Fibroblast of skin of right quadriceps (primary cell): ENCODE measurements at places on chromosomes 5 and 9.

- no peak for DNase-seq
Observed at GRCh38 chr5:51488803-51489642, 105.8 kb downstream of the ISL1 start.

GRCh38 chr5:35762368-35762767 lies 94.3 kb upstream of the IL7R start:
- no peak for DNase-seq

DNA sequence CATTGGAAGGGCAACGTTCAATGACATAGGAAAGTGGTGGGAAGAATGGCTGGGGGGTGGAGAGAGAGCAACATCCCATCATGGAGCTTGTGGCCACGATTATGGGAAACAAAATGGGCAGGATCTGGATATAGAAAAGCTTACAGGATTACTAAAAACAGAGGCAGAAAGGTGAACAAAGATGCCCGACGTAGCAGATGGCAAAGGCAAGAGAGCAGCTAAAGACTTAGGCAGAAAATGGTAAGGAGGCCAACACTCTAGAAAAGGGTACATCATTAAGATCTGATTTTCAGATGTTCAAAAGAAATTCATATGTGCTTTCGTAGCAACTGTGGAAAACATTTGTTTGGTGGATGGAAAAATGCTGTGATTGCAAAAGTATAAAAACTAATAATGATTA lies 102.5 kb downstream of the OTULIN start:
- DNase-seq = no peak

GRCh38 chr9:73541923-73542322 lies 390.3 kb downstream of the ANXA1 start:
- no peak for DNase-seq

- peak; percentile 19 for DNase-seq
Observed at GRCh38 chr9:133609311-133610098, at the start of gene FAM163B. Gene FAM163B (minus strand): TSS chr9:133609389. CDS start chr9:133580223, 29,166 bp downstream.

GRCh38 chr9:25677301-25678146 lies 720 bp downstream of the TUSC1 start:
- peak; percentile 75 for DNase-seq

DNA sequence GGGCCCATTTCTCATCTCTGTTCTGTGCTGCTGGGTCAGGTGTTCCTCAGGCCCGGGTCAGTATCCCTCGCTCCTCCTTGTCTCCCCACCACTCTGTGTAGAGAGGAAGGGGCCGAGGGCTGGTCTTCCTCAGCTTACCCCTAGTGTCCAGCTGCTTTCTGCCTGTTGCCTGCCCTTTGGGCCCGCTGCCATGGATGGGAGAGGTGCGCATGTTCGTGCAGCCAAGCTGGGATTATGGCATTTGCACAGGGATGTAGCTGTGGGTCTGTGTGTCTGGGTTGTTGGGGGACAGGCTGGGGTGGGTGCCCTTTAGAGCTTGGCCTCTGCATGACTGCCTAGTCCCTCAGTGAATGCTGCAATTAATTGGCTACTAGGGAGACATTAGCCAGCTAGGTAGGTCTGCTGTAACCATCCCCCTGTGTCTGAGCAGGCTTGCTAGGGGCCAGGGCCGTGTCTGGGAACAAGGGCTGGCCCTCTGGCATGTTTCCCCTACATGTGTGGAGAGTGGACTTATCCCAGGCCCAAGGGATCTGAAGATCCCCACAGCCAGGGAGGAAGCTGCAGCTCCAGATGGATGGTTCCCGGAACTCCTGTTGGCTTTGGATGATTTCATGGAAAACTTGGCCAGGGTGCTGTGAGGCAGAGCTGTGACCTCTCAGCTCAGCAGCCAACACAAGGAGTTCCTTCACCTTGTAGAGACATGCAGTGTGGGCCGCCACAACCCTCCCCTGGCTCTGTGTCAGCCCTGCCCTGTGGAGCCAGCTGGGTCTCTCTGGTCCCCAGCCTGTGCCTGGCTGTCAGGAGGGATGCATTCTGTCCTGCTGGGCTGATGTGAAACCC lies 161.9 kb downstream of the MACROH2A1 start:
- DNase-seq = no peak

- DNase-seq = no peak
Observed at GRCh38 chr9:81530846-81531245, 158.5 kb downstream of the TLE1 start.

- DNase-seq = no peak
Observed at GRCh38 chr5:159933531-159934485, 17.5 kb downstream of the ADRA1B start.

- DNase-seq = no peak
Observed at GRCh38 chr9:136289651-136290507, 14.0 kb downstream of the CCDC187 start.

- no peak for DNase-seq
Observed at GRCh38 chr5:142883025-142883424, 112.8 kb downstream of the ARHGAP26 start.

- DNase-seq = peak; percentile 40
Observed at GRCh38 chr5:118611332-118611945, 376.9 kb downstream of the DTWD2 start.

DNA sequence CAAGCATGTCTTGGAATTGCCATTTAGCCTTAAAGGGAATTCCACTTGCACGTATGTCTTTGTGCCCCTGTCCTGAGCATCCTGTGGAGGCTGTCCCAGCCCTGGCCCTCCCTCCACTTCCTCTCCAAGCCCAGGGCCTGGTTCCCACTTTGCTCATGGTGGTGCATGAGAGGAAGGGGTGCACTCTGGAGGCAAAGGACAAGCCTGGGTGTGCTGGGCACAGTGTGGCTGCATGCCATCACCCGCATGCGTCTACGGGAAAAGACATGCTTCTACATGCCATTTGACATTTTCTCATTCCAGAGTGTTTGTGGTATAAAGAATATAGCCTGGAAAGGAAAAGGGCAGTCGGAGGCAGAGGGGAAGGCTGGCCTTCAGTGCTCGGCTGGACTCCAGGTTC lies 7.2 kb upstream of the IRX2 start:
- DNase-seq = no peak

- DNase-seq = peak; percentile 22
Observed at GRCh38 chr5:139862313-139862712, 66.7 kb downstream of the PSD2 start.

GRCh38 chr5:43075319-43076293 lies 35.5 kb upstream of the ANXA2R start:
- DNase-seq = peak; percentile 59

- no peak for DNase-seq
Observed at GRCh38 chr5:142864290-142865260, 94.4 kb downstream of the ARHGAP26 start.
